ENCODE measurements at places on chromosomes 5 and 9.

GRCh38 chr9:118957585-118957984, 411.6 kb downstream of the BRINP1 start:
- no peak for DNase-seq

DNA sequence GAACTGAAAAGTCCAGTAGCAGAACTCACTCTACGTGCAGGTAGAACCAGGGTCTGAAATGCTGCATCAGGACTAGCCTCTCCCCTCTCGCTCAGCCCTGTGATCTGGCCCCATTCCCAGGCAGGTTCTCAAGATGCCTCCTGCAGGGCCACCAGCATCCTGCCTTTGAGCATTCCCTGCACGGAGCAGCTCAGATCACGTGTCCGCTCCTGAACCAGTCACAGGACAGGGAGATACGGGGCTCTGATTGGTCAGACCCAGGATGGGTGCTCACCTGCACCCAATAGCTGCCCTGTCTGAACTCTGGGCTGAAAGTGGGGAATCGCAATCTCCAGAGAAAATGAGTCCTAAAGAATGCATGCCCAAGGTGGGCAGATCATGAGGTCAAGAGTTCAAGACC, 50.8 kb downstream of the NEURL1B start:
- no peak for DNase-seq

GRCh38 chr5:155024015-155024414, 10.5 kb downstream of the KIF4B start:
- DNase-seq = no peak

DNA sequence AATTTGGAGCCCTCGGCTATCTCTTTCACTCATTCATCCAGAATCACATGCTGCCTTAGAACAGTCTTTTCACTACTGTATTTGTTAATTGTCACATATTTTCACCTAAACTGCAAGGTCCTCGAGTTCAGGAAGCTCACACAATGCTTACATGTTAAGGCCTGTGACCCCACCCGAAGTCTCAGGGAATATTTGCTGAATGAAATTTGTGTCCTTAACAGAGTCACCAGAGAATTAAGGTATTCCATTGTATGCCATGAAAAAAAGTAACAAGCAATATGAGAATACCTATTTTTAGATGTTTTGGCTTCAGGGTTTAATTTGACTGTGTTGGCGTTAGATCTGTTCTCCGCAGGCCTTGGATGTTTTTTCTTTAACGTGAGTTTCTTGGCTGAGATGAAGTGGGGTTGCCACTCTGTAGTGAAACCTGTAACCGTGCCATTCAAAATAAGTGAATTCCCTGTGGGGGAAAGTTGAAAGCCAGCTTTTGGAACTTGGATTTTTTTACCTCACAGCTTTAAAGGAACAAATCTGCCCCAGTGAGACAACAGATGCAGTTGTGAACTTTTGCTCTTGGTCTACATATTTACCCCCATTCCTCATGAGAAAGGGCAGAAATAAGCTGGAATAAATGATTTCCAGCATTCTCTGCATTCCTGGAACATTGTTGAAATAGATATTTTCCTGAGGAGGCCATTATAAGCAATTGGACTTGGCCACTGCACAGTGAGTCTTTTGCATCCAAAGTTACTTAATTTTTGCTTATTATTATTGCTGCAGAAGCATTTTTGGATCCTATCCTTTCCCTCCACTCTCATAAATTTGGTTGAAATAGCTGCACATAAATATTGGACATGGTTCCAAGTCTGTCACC, 35.9 kb upstream of the FBP1 start:
- DNase-seq = no peak

DNA sequence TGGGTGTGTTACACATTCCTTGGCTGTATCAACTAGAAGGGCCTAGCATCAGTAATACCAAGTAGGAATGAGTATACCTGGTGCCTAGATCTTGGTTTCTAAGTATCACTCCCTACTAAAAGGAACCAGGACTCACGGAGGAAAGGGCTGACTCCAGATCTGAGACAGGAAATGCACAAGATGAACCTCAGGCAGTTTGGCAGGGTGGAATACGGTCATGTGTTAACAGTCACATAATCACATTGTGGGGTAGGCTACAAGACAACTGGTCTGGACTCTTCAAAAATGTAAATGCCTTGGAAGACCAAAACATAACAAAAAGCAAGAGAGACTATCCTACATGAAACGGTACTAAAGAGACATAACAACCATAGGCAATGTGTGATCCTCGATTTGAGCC, 158.8 kb downstream of the CRB2 start:
- DNase-seq = no peak

Data from T-helper 2 cell (primary cell).